ENCODE measurements at places on chromosomes 6 and 20.

GRCh38 chr6:143063631-143064030 is 2.9 kb downstream of the AIG1 start:
- no peak for DNase-seq

DNA sequence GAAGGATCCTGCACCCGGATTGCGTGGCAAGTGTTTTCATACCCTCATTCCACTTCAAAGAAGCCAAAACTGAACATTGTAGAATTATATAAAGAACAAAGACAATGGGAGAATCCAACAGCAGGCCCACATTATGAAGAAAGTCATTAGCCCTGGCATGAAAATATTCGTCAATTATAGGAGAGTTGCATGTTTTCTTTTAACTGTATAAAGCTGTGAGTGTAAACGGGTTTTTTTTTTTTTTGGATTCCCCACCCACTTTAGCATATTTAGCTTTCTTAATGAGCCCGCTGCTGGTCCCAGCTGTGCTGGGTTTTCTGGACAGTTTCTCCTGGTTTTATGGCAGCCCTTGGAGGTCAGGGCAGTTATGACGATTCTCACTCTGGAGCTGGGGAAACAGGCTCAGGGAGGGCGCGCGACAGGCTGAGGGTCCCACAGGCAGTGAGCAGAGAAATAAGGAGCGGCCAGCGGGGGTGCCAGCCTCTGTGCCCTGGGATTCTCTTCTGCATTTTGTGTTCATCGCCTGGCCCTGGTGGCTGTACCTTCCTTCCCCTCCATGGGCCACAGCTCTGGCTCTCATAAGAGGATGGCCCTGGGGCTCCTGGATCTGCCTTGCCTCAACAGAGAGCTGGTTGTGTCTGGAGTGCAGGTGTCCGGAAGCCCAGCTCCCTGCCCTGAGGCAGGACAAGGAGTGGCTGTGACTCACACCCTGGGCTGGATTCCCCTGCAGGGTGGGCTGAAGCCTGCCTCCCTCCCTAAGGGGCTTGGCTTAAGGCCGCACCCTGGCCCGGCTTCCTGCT is 24.1 kb upstream of the SULF2 start:
- no peak for DNase-seq

GRCh38 chr6:30685157-30686008 is 1.1 kb downstream of the PPP1R18 start:
- no peak for DNase-seq

DNA sequence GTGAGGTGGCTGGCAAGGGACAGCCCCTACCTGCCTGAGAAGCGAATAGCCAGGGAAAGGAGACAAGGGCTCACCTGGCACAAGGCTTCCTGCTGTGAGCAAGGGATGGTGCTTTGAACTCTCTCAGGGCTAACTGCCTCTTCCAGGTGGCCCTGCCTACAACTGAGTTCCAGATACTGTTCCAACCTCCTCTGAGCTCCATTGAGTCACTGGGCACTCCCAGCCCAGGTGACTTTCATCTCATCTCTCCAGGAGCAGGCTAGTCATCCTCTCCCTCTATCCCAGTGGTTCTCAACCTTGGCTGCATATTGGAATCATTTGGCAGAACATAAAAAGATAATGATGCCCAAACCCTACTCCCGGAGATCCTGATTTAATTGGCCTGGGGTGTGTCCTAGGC is 374.0 kb upstream of the ZFP64 start:
- DNase-seq = no peak

DNA sequence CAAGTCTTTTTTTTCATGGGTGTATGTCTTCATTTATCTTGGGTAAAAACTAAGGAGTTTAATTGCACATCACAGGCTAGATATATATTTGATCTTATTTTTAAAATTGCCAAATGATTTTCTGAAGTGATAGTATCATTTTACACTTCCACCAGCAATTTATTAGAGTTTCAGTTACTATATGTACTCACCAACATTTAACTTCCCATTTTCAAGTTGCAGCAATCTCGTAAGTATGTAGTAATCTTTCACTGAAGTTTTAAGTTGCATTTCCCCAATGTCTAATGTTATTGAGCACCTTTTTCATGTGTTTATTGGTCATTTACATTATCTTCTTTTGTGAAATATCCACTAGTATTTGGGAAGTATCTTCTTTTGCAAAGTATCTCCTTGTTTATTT is 277.4 kb upstream of the CNR1 start:
- DNase-seq = no peak

DNA sequence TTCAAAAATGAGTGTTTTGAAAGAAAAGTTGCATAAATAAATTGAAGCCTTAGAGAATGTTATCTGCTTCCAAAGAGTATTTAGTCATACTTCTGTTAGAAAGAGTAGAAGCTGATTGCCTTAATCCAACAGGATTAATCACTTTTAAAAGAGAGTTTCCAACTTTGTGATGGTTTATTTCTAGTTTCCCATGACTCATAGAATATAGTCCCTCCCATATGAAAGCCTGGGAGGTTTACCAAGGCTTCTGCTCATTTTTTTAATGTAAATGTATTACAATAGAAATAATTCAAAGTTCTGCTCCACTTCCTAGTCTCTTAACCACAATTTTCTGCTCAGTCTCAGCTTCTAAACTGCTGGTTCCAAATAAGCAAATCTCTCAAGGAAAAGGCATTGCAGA is 118.0 kb upstream of the IRAK1BP1 start:
- DNase-seq = no peak

GRCh38 chr6:157873735-157874344 is 50.8 kb downstream of the SNX9 start:
- DNase-seq = peak; percentile 67

GRCh38 chr6:52641826-52642225 is 29.1 kb upstream of the TMEM14A start:
- DNase-seq = no peak

DNA sequence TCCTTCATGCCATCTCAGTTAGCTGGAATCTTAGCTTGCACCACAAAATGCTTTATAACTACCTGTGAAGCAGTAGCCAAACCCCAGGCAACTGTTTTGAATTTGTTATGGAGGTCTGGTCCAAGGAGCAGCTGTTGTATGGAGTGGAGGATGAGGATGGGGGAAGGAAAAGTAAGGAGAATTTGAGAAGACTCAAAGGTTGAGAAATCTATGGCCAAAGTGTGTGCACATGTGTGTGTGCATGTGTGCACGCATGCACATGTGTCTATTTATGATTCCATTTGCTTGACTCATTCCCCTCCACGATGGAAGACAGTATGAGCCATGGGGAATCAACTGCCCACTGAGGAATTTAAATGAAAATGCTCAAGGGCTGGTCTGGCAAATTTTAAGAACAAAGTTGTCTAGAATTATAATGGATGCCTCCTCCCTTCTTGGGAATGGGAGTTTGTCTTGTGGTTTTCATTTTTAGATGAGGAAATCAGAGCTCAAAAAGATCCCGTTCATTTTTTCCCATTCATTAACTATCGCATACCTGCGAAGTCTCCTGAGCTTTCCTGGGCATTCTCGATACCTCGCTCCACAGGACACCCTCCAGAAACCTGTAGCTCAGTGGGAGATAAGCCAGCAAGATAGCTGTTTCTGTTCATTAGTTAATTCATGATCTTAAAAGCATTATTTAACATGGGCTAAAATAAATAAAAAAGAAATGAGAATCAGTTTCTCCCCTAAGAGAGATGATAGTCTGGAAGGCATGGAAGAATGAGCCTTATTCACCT is 152.3 kb upstream of the NEDD9 start:
- no peak for DNase-seq

DNA sequence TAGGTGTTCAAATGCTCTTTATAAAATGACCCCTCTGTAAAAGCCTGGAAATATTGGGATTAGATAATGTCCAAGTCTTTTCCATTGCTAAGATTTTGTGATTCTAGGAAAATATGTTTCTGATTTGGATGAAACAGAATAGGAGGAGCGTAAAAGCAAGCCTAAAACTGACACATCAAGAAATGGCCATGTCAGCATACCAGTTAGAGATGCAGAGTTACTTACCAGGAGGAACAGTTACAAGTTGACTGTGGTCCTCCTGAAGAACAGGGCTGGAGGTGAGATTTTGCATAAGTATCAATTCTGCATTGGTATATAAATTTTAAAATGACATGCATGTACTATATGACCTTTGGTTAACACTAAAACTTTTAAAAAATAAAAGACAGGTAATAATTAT is 35.3 kb downstream of the EYA2 start:
- DNase-seq = no peak

DNA sequence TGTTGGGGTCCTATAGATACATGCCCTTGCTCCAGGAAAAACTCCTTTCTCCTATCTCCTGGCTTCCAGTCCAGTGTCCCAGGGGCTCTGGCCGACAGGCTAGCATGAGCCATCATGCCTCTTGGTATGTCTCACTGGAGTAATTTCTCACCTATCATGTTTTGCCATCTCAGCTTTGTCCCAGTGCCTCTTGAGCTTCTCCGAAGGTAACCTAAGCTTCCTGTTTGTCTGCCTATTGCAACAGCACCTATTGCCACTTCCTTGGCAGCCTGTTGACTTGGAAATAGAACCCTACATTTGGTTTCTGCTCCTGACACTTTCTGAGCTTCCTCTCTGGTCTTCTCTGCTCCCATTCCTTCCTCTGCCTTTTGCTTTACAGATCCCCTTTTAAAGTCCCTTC is 197.7 kb downstream of the KCNQ5 start:
- DNase-seq = no peak

GRCh38 chr6:100276311-100277057 is 188.2 kb downstream of the SIM1 start:
- no peak for DNase-seq

GRCh38 chr6:362231-362923 is 29.2 kb upstream of the IRF4 start:
- DNase-seq = no peak

DNA sequence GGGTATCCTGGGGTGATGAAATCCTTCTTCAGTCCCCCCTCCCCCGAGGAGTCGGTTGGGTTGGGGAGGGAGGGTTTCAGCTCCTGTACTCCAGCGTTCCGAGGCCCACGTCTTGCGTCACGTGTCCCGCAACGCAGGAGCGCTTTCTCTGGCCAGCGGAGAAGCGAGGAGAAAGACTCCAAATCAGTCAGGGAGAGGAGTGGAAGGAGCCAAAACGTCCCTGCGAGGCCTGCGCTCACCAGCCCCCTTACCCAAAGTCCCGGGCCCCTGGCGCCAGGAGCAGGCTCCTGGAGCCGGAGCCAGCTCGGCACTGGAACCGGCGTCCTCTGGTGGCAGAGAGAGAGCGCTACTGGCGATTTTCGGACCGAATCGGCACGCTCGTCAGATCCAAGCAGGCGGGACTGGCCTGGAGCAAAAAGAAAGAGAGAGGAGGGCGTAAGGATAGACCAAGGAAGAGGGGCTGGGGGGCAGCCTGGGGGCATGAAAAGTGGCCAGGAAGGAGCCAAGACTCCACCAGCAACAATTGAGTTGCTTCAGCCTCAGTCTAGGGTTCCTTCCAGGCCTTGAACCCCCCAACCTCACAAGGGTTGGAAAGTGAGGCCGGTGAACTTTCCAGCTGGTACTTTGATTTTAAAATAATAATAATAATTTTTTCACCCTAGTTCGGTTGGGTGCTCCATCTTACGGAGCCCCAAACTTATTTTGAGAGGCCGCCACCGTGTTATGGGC is at the start of gene GNAS:
Gene GNAS, plus strand, starts transcription at position 174 of the 729 bp plus-strand sequence.
- no peak for DNase-seq

DNA sequence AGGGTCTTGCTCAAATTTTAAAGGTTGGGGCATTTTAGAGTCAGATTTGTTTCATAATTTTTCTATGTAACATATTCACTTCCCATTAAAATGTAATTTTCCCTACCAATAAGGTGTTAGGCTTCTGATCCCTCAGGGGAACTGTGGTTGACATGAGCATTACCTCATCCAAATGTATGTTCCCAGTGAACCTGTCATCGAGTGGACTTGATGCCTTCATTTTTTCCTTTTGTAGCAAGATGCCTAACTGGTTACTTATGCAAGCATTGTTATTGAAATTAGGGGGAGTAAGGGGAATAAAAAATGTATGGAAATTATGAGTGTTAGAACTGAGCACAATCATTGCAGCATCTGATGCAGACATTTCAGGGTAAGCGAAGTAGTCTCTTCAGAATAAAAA is 360.5 kb downstream of the BCKDHB start:
- no peak for DNase-seq

GRCh38 chr6:37050045-37050853 is 44.8 kb downstream of the FGD2 start:
- DNase-seq = no peak

Measured in stimulated activated CD8-positive, alpha-beta memory T cell treated with anti-CD3 and anti-CD28 coated beads, Interleukin-15, amount 100 ng/mL, for 1 hour (primary cell).